Metanephros (tissue), 2 donors: ENCODE measurements at places on chromosomes 16 and 17. TPM values are rescaled to one million over a fixed set of nuclear protein-coding genes. Genes with fewer than 3 reads are reported as not detected.

CIBAR2 gene
- total RNA-seq: not detected

OSBPL7 gene
- total RNA-seq: 17.2 TPM

KRT23 gene
- 1.3 TPM for total RNA-seq

MEFV gene
- 2.9 TPM for total RNA-seq

HOXB9 gene
- total RNA-seq: 20.3 TPM

PTX4 gene
- total RNA-seq: 0.18 TPM

TPSAB1 gene
- total RNA-seq: 0.99 TPM

BIRC5 gene
- total RNA-seq: 18.5 TPM

CMTM3 gene
- 35.4 TPM for total RNA-seq

FNDC8 gene
- total RNA-seq: not detected

HSD11B2 gene
- 198 TPM for total RNA-seq

CCDC154 gene
- 2.2 TPM for total RNA-seq

SHCBP1 gene
- total RNA-seq: 6.0 TPM

CCL7 gene
- not detected for total RNA-seq

ZNF18 gene
- total RNA-seq: 9.9 TPM

RNF166 gene
- 26.6 TPM for total RNA-seq

SPOP gene
- total RNA-seq: 103 TPM

CORO6 gene
- total RNA-seq: 21.8 TPM

TMC8 gene
- total RNA-seq: 8.7 TPM

NRN1L gene
- 1.2 TPM for total RNA-seq

CSNK2A2 gene
- 36.6 TPM for total RNA-seq

SRCIN1 gene
- 5.7 TPM for total RNA-seq

DECR2 gene
- 22.0 TPM for total RNA-seq

ATAD5 gene
- 4.1 TPM for total RNA-seq

SKAP1 gene
- 7.3 TPM for total RNA-seq

NQO1 gene
- total RNA-seq: 16.5 TPM

TBC1D3I gene
- 1.5 TPM for total RNA-seq

TOP2A gene
- 46.1 TPM for total RNA-seq

CES1 gene
- 3.4 TPM for total RNA-seq

NPIPA2 gene
- not detected for total RNA-seq

TUFM gene
- 134 TPM for total RNA-seq

PHKB gene
- 83.3 TPM for total RNA-seq

EPOP gene
- 0.70 TPM for total RNA-seq

VMO1 gene
- 1.9 TPM for total RNA-seq

TBC1D3G gene
- 0.29 TPM for total RNA-seq

PMFBP1 gene
- total RNA-seq: 1.9 TPM

VASN gene
- total RNA-seq: 94.4 TPM

EVI2A gene
- 3.4 TPM for total RNA-seq

HSD17B2 gene
- 43.8 TPM for total RNA-seq

ALOX12 gene
- total RNA-seq: 0.64 TPM

CA5A gene
- total RNA-seq: not detected

CDH13 gene
- 40.6 TPM for total RNA-seq

ZNF830 gene
- 10.3 TPM for total RNA-seq

DNAAF1 gene
- 2.2 TPM for total RNA-seq

TVP23A gene
- total RNA-seq: 6.2 TPM

PYDC1 gene
- total RNA-seq: not detected

CES5A gene
- not detected for total RNA-seq

ST6GALNAC2 gene
- 6.9 TPM for total RNA-seq

RASD1 gene
- 10.7 TPM for total RNA-seq

KRTAP4-3 gene
- not detected for total RNA-seq
